ENCODE measurements at places on chromosomes 16 and 17. TPM values are rescaled to one million over a fixed set of nuclear protein-coding genes. Genes with fewer than 3 reads are reported as not detected.

The CHST5 gene
- total RNA-seq = not detected

The BAHCC1 gene
- total RNA-seq = 19.3 TPM

The CMIP gene
- total RNA-seq = 19.9 TPM

The ZNF19 gene
- 7.6 TPM for total RNA-seq

The LLGL2 gene
- total RNA-seq = 5.8 TPM

The LIMD2 gene
- total RNA-seq = 9.0 TPM

The ABCC12 gene
- total RNA-seq = not detected

The KRTAP9-8 gene
- not detected for total RNA-seq

The RDM1 gene
- total RNA-seq = not detected

The SLC52A1 gene
- not detected for total RNA-seq

The NAGLU gene
- total RNA-seq = 31.9 TPM

The LAT gene
- total RNA-seq = 2.3 TPM

The SLC26A11 gene
- total RNA-seq = 19.7 TPM

The SBK1 gene
- total RNA-seq = not detected

The MSL1 gene
- total RNA-seq = 67.0 TPM

The CCNF gene
- 0.31 TPM for total RNA-seq

The TBC1D26 gene
- 0.93 TPM for total RNA-seq

The PERCC1 gene
- not detected for total RNA-seq

The IL17C gene
- not detected for total RNA-seq

The KRTAP16-1 gene
- not detected for total RNA-seq

The CTRB2 gene
- total RNA-seq = not detected

The HCRT gene
- total RNA-seq = not detected

The CDH1 gene
- 0.13 TPM for total RNA-seq

The DPEP3 gene
- total RNA-seq = 1.4 TPM

The C1QTNF8 gene
- total RNA-seq = not detected

The AANAT gene
- total RNA-seq = not detected

The KRTAP4-3 gene
- total RNA-seq = not detected

The SLC13A2 gene
- 0.37 TPM for total RNA-seq

The TNP2 gene
- not detected for total RNA-seq

The PARD6A gene
- total RNA-seq = 13.4 TPM

The DDX19B gene
- 25.4 TPM for total RNA-seq

The MEIOC gene
- total RNA-seq = 0.12 TPM

The ITGA2B gene
- 0.45 TPM for total RNA-seq

The ITGAE gene
- 22.1 TPM for total RNA-seq

The SLC38A8 gene
- total RNA-seq = not detected

The CA10 gene
- not detected for total RNA-seq

The KRTAP3-2 gene
- total RNA-seq = not detected

The RAMP2 gene
- 27.4 TPM for total RNA-seq

The OTOP2 gene
- total RNA-seq = not detected

The FASN gene
- total RNA-seq = 52.8 TPM

The CIAO3 gene
- total RNA-seq = 23.4 TPM

The QRICH2 gene
- 1.7 TPM for total RNA-seq

The CACNA1H gene
- 330 TPM for total RNA-seq

The CCL13 gene
- total RNA-seq = 4.3 TPM

The LPCAT2 gene
- total RNA-seq = 27.1 TPM

The ZNF205 gene
- 22.0 TPM for total RNA-seq

The ZNF263 gene
- total RNA-seq = 48.6 TPM

The RHBDF1 gene
- 32.6 TPM for total RNA-seq

The ABAT gene
- 9.1 TPM for total RNA-seq

The HASPIN gene
- not detected for total RNA-seq

The CNTNAP4 gene
- 0.62 TPM for total RNA-seq

The TXNDC11 gene
- 44.2 TPM for total RNA-seq
